ENCODE measurements at places on chromosomes 2 and 18.

DNA sequence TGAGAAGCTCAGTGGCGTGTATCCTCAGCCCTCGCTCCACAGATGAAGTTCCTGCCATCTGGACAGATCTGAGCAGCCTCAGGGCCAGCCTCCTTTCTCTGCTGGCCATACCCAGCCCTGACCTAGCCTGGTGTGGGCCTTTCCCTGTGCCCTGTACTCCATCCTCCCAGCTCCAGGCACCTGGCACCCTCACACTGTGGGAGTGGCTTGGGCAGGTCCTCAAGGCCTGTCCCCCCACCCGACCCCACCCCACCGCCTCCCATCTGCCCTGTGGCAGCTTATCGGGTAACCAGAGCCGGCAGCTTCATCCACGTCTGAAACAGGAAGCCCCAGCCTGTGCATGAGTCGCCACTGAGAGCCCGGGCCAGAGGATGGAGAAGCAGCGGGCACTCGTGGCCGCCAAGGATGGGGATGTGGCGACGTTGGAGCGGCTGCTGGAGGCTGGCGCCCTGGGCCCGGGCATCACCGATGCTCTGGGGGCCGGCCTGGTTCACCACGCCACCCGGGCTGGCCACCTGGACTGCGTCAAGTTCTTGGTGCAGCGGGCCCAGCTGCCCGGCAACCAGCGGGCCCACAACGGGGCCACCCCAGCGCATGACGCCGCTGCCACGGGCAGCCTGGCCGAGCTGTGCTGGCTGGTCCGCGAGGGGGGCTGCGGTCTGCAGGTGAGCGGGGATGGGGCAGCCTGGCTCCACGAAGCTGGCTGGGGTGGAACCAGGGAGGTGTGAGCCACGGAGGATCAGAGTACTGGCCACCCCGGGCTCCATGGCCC is at the start of gene ESPNL:
Gene ESPNL (plus strand): TSS at position 292 of the 772 bp plus-strand sequence. CDS start 80 bp downstream, at position 372.
- DNase-seq = no peak

DNA sequence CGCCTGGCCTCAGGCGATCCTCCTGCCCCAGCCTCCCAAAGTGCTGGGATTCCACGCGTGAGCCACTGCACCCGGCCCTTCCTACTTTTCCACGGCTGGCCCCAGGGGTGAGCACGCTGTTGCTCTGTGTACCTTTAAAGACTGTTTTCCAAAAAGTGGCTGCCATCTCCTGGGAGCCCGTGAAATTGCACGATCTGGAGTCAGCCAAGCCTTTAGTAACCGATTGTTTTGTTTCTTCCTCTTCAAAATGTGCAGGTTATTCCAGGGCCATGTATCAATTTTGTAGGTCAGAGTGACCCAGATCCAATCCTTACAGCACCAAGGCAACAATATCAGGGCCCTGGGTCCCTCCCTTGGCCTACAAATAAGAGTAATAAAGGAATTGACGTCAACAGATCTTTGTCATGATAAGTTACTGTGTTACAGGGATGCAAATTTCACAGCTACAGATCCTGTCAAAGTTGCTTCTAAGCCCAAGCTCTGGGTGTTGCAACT is 135.6 kb upstream of the ZNF236 start:
- peak; percentile 60 for DNase-seq

DNA sequence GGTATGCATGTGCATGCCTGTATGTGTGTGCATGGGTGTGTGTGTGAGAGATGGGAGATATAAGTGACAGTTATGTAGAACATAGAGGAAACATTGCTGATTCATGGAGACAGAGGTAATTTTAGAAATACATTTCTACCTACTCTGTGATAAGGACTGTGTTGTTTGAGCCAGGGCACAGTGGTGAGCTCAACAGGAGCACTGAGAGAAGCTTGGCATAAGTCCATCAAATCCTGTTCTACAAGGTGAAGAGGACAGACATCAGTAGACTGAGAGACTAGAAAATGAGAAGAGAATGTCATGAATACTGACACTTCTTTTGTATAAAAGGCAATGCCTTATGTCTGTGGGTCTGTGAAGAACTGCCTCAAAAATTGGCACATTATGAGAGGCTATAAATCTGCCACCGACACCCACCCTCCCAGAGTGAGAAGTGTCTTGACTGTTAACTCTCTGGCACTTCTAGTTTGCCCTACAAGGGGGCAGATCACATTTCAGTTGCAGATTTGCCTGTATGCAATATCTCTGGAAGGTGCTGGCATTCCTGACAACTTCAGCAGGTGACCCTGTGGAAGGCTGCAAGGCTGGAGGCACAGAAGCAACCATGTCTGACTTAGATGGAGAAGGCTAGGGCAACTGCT is 962.3 kb upstream of the NRXN1 start:
- DNase-seq = no peak

- DNase-seq = no peak
Measured at GRCh38 chr2:214649440-214650205, 159.9 kb downstream of the BARD1 start.

DNA sequence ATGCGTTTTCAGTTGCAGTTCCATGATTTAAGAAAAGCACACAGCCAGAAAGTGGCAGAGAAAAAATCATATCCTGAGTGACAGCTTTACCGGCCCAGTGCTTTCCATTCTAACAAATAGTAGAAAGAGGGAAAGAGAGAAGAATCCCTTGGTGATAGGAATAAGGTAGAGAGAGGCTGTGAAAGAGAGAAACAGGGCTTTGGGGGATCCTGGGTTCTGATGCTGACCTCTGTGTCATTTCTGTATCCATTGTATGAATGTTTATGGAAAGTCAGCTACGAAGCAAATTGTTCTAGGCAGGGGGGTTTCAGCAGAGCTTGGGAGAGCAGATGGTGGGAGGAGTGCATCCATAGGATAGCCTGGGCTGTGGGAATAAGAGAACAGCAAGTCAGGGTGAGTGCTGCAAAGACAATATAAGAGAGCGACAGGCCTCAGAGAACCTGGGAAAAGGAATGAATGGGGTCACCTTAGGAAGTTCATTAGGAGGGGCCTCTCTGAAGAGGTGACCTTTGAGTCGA is 203.4 kb upstream of the TNP1 start:
- no peak for DNase-seq

- DNase-seq = no peak
Measured at GRCh38 chr2:69572641-69573040, 70.9 kb downstream of the AAK1 start.

DNA sequence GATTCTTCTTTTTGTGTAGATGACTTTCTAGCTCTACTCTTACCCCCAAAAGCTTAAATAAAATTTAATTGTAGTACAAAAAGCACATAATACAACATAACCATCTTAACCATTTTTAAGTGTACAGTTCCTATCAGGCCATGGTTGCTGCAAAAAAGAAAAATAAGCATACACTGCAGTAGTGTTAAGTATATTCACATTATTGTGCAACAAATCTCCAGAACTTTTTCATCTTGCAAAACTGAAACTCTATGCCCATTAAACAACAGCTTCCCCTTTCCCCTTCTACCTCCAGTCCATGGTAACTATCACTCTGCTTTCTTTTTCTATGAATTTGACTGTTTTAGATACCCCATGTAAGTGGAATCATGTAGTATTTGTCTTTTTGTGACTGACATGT is 18.1 kb downstream of the PPM1B start:
- no peak for DNase-seq
